ENCODE measurements at places on chromosomes 1 and 21.

- no peak for DNase-seq
These were observed 15.3 kb upstream of the ZSWIM5 start for GRCh38 chr1:45221716-45222115.

DNA sequence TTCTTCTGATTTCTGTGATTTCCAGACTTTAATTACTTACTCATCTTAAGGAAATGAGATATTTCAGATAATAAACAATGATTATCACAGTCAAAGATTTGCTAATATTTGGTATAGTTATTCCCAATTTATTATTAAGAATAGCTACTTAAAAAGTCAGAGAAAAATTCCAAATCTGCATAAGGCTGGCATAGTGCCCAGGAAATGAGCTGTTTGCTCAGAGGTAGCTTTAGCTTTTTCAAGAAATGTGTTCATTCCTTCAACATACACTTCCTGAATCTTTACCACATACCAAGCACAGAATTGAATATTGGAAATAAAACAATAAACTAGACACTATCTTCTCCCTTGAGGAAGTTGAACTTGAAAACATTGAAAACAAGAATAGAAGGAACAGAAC is 44.3 kb upstream of the KCNK1 start:
- DNase-seq: no peak

DNA sequence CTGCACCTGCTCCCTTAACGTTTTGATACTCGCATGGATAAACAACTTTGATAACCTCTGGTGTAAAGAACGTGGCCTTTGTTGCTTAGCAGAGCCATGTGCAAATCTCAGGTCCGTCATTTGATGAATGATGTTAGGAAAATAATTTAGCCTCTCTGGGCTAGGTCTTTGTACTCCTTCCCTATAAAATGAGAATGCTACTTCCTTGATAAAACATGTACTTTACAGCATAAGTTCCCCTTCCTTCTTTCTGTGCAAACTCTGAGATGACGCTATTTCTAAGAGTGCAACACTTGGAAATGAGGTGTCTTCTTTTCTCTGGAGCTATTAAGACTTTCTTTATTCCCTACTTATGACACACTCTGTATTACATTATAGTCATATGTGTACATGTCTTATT is 243.4 kb downstream of the RGS7 start:
- DNase-seq: no peak

DNA sequence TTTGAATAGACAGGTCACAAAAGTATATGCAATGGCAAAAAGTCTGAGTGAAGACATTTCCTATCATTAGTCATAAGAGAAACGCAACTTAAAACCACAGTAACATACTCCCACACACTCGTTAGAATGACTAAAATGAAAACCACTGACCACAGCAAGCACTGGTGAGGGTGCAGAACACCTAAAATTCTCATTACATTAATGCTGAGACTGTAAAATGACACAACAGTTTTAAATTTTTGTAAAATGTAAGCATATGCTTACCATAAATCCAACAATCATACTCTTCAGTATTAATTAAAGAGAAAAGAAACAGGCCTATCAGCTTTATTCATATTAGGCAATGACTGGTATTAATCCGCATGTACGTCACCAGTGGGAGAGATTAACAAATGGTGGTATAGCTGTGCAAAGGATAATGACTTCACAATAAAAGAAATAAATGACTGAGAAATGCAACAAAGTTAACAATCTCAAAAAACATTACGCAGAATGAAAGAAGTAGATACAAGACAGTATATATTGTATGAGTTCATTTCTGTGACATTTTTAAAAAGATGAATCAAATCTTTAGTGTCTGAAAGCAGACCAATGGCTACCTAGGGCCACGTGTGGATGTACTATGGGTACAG is 253.5 kb downstream of the AKT3 start:
- DNase-seq: no peak

Measured in stimulated activated CD4-positive, alpha-beta T cell treated with anti-CD3 and anti-CD28 coated beads, Interleukin-12 subunit alpha, Interleukin-12 subunit beta, amount 100 ng/mL, for 48 hours (primary cell).